NCI-H1092 (cell line): ENCODE measurements at places on chromosomes 12 and 14.

DNA sequence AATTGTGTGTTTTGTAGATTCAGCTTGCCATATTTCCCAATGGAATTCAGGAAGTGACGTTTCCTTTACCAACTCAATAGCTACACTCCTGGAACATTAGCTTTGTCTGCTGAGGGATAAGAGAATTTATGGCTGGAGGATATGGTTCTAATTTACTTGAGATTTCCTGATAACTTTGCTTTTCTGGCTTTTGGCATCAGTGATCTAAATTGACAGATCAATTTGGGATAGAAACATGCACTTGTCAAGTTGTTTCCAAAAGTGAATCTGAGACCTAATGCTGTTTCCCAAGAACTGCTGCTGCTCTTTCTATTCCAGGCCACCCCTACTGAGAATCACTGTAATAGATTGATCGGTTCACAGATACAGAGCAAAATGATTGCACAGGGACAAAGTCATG, 43.2 kb downstream of the MGAT4C start:
- no peak for DNase-seq

- DNase-seq, result peak; percentile 21
These were observed 29.6 kb upstream of the KCNK10 start for GRCh38 chr14:88352698-88353097.

DNA sequence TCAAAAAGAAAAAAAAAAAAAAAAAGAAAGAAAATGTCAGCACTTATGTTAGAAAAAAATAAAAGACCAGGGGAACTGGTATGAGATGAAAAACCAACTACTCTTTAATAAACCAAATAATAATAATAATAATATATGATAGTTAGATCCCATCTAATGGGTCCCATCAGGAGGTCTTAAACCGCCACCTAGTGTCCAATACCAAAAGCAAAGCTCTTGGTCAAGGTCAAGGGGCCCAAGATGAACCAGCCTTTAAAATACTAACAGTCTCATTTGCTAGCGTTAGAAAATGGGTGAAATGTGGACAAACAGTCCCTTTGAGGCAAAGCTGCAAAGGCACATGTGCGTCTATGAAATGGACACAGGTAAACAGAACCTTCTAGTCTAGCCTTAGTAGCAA, 12.3 kb downstream of the BRAP start:
- no peak for DNase-seq

DNA sequence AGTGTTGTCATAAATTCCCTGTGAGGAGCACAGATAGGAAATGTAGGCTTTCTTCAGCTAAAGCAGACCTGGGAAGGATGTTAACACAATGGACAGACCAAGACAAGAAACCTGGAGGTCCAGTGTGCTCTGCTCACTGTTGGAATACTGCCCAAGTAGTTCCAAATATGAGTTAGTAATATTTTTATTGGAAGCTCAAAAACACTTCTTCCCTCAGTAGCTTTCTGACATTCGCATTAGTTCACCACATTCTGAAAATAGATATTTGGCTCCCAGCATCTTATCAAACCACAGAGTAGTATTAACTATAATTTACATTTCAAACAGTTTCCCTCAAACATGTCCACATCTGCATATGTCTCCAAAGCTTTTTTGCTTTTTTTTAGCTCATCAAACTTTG, 74.8 kb upstream of the PYGL start:
- no peak for DNase-seq

DNA sequence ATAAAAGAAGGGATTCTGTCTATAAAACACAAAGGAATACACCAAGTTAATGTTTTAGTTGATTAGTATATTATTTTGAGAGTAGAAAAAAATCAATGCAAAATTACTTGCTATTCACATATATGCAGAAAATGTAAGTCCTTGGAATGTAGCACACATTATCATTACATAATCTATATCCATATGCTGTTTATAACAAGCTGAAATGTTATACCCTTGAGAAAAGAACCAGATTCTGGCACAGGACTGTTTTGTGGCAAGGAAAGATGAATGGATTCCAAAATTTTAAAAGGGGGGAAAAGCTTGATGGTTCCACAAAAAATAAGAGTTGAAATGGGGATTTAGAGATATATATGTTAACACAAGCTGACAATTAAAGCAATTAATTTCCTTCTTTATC, 153.6 kb downstream of the MSRB3 start:
- no peak for DNase-seq

DNA sequence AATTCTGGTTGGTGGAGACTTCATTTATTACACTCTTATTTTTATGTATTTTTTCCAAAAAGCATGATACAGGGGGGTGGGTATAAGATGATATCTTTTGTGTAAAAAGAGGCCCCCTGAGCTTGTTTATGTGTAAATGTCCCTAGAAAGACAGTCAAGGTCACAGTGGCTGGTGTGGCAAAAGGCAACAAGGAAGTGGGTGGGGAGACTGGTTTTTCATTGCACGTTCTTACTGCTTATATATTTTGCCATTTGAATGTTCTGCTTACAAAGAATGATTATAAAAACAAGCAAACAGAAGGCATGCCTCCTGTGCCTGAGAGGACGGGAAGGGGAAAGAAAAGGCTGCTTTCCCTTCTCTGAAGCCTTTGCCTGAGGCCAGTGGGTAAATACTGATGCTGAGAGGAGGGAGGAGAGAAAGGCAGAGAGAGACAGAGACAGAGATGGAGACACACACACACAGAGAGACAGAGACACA, 24.1 kb upstream of the ADIPOR2 start:
- no peak for DNase-seq

DNA sequence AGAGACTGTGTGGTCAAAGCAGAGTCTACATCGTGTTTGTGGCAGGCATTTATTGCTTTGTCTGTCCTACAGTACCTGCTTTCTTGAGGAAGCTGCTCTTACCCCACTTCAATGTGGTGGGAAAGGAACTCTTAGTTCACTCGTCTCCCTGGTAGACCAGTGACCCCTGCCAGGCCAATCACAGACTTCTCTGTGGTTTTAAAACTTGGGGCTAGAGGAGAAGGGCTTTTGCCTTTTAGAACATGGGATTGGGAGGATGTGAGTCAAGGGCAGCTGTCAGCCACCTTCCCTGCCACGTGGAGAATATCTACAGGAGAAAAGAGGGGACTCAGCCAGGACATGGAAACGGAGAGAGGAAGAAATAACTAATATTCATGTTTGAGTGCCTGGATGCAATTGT, 36.8 kb upstream of the TMED10 start:
- DNase-seq, result no peak

DNA sequence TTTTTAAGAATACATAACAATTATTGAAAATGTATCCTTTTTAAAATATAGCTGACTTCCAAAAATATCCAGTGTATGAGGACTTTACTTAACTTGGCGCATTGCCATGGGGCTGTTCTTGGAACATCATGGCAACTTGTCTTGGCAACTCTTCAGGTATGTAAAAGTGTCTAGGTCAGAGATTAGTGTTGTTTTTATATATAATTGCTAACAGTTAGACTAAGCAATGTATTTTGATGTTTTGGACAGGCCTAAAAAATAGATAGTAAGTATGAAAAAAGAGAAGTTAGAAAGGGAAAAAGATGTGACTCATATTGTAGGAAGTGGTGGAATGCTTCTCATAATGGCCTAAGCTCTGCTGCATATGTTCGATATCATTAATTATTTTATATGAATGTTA, 70.9 kb downstream of the MON2 start:
- no peak for DNase-seq

GRCh38 chr14:24081739-24082211, 10.4 kb downstream of the CPNE6 start:
- no peak for DNase-seq

DNA sequence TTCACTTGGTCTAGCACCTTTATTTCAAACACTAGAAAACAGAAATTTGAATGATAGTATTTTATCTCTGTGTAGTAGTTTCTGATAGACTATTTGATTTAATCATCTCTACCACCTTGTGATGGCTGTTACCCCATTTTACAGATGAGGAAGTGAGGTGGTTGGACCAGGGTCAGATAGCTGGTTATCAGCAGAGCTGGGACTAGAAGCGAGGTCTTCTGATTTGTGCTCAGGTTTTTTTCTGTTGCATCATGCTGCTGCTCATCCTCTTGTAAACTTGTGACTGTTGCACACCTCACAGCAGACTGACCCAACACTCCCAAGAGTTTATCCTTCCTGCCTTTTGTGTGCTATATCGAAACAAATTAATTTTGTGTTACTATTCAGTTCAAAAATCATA, 10.1 kb upstream of the MANSC4 start:
- DNase-seq, result no peak

DNA sequence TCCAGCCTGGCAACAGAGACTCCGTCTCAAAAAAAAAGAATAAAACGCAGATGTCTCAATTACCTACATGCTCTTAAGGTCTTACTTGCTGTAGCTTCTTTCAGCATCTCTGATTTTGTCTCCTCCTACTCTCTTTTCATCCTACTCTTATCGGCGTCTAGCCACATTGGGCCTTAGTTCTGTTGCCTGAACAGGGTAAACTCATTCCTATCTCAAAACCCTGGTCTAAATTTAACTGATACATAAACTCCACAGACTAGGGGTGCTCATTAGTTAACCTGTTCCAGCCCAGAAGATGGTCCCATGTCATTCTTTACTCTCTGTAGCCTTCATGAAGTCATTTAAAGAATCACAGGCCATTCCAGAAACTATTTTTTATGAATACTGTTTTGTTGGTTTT, 33.6 kb downstream of the EXD2 start:
- no peak for DNase-seq

DNA sequence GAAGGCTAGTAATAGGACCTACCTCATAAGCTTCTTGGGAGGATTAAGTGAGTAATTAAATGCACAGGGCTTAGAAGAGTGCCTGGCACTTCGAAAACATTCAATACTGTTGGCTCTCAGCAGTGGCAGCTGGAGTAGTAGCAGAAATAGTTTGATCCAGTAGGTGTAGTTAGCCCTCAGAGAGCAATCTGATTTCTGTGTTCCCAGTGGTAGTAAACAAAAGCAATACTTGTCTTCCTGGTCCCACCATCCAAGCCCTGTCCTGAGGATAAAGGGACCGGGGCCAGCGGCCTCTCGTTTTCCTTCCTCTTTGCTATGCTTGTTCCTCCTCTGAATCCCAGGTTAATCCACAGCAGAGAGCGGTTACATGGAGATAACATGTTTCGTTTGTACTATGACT, 131.6 kb downstream of the SAMD4A start:
- no peak for DNase-seq

DNA sequence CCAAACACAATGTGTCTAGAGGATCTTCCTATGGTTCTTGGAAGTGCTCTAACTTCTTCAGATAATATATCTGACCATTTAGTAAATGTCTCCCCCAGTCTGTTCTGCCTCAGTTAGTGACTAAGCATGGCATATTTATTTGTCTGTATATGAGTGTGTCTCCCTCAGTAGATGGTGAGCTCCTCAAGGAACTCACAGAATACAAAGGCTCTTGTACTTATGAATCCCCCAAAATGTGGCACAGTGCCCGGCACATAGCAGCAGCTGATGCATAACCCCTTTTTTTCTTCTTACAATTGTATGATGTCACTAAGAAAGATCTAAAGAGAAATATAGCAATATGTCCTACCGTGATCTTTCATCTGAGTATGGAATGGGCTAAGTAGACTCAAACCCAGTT, 264.7 kb upstream of the PRICKLE1 start:
- DNase-seq, result no peak

GRCh38 chr12:85509081-85509856, 229.2 kb downstream of the ALX1 start:
- DNase-seq, result no peak

GRCh38 chr14:56760164-56760914, 49.9 kb downstream of the OTX2 start:
- no peak for DNase-seq

GRCh38 chr12:27696293-27696652, at the start of gene REP15:
TSS of gene REP15 (plus strand) at chr12:27696447. CDS start at chr12:27696563, 116 bp downstream.
- no peak for DNase-seq

DNA sequence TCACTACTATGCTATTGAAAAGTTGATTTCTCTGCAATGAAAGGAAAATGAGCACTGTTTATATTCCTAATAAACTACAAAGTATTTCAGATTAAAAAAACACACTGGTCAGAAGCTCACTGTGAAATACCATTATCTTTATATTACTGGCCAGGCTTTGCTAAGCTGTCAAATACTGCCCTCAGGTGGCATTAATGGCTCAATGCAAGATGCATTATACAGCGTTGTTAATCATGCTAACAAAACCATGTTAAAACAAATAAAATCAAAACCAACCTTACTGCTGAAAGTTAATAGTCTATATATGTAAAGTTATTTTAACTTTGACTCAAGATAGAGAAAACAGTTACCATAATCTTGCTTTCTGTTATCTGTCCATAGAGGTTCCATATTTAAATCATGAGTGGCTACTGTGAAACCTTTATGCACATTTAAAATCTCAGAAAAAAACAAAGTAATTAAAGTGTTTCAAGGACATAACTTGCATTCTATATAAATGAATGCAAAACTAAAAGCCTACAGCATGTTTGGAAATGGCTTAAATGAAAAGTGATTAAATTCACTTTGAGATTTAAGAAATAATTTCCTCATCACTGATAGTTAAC, 121.7 kb downstream of the RALGAPA1 start:
- peak; percentile 46 for DNase-seq

GRCh38 chr12:48985475-48985897, 7.4 kb downstream of the WNT1 start:
- DNase-seq, result no peak

GRCh38 chr12:25278269-25278668, 27.5 kb upstream of the KRAS start:
- DNase-seq, result no peak

DNA sequence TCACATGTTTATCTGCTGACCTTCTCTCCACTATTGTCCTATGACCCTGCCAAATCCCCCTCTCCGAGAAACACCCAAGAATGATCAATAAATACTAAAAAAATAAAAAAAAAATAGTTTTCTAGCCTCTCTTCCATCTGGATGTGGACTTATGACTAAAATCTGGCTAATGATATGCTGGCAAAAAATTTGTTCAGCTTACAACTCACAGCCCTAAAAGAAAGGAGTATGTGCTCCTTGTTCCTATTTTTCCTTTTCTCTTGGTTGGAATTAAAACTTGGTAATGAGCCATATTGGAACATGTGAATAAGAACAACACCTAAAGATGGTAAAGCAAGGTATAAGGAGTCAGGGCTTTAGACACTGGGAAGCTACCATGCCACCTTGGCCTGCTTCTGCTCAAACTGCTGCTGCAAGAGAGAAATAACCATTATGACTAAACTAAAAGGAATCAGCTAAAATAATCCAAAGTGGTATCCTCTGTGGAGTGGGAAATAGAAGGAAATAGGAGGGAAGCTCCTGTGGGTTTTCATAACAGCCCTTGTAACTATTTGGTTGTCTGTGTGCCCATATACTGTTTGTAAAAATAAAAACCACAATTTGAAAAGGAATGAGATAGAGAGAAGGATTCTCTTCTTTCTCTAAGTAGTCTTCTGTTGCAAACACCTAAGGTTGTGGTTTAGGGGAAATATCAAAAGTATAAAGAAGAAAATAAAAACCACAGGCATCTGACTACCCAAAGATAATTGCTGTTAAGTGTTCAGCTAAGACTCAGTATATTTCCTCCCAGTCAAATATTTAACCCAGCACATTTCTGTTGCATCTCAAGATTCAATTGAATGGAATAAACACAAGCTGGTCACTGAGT, 53.8 kb downstream of the SDR9C7 start:
- DNase-seq, result no peak

- no peak for DNase-seq
These were observed 31.0 kb upstream of the GRIP1 start for GRCh38 chr12:66709893-66710292.
